ENCODE measurements at places on chromosomes 11 and 22.

DNA sequence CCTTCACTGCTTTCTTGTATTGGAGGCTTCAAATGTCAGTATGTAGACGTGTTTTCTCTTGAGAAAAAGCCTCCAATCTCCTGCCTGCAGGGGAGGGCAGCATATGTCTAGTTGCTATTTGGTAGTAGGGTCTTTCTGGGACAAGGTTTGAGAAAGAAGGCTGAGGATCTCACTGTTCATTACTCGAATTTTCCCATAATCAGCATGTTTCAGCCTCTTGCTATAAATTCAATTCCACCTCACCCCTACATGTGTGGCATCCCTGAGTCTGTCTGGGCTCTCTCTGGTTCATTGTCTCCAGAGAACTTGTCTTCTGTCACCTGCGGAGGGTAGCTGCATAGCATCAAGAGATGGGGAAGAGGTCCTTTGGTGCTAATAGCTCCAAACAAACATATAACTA lies 19.5 kb upstream of the CCDC83 start:
- DNase-seq = no peak

- no peak for DNase-seq
These were observed 258.9 kb upstream of the B3GAT1 start for GRCh38 chr11:134670961-134671370.

DNA sequence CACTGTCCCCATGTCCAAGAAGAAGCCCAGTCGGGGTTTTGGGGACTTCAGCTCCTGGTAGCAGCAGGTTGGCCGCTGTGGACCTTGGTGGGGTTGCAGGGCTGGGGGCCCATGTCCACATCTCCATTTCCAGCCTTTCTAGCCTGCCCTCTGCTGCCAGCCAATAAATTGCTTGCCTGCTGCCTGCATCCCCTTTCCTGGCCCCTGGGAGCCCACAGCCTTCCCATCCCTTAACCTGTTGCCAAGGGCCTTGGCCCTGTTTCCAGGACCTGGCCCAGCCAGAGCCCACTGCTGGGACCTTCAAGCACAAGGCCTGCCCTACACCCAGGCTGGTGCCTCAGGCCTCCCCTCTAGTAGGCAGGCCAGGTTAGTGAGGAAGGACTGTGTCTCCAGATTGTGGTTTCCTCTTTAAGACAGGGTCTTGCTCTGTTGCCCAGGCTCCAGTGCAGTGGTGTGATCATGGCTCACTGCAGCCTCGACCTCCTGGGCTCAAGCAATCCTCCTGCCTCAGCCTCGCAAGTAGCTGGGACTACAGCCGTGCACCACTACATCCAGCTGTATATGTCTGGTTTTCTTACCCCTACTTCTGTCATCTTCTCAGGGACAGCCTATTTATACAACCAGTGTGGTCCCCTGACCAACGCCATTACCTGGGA lies 29.7 kb downstream of the PPIL2 start:
- DNase-seq = no peak

DNA sequence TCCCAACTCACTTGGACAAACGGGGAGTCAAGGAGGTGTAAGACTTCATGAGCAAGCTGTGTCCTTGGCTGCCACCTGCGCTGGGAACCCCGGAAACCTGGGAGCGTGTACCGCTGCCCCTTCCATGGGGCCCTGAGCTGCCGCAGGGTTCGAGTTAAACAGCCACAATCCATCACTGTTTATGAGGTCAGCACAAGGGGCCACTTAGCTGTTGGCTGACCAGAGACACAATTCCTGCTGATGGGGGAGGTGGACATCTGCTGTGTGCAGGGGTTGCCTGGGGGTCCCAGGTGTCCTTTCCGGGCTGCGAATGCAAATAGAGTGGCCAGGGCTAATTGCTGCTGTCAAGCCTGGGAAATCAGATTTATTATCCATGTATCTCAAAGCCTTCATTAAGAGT lies 549.3 kb downstream of the BRD1 start:
- no peak for DNase-seq

GRCh38 chr22:46214149-46214548 lies 35.9 kb downstream of the CDPF1 start:
- no peak for DNase-seq

DNA sequence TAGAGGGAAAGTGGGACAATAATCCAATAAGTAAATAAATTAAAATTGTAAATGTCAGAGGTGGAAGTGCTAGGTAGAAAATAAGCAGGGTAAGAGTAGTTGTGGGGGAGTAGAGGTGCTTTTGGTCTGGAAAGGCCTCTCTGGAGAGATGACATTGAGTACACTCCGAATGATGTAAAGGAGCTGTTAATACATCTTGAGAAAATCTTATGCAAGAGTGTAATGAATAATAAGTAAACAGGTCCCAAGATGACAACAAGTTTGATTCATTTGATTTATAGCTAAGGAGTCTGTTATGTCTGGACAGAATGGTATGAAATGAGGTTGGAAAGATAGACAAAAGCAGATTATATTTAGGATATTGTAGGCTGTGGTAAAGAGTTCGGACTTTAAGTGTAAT lies 87.5 kb downstream of the TMEM135 start:
- no peak for DNase-seq

- no peak for DNase-seq
These were observed 64.2 kb upstream of the BLID start for GRCh38 chr11:122179961-122180834.

DNA sequence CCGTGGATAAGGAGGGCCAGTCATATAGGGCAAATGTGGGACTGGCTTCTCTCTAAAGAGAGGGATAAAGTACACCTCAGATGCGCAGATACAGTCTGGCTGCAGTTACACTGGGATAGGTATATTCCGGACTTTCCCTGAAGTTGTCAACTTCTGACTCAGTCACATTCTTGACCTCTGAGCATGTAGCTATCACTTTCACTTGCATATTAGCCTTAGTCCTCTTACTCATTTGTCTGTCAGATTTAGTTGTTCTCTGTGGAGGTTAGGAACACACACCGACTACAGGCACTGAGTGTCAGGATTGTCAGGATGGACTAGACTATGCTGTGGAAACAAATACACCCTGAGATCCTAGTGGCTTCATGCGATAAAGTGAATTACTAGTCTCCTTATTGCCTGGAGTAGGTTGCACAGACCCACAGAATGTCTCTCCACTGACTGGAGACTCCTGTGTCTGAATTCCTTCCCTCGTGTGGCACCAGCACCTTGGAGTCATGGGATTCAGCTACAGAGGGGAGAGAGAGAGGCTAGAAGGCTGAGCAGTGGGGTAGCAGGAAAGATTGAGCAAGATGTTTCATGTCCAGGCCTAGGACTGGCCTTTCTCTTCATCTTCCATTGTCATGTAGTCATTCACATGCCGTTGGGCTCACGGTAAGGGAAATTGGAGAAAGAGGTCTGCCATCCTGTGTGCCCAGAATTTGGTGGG lies 654.3 kb downstream of the NTM start:
- no peak for DNase-seq

- DNase-seq = no peak
These were observed 56.9 kb downstream of the BBOX1 start for GRCh38 chr11:27097551-27097950.

DNA sequence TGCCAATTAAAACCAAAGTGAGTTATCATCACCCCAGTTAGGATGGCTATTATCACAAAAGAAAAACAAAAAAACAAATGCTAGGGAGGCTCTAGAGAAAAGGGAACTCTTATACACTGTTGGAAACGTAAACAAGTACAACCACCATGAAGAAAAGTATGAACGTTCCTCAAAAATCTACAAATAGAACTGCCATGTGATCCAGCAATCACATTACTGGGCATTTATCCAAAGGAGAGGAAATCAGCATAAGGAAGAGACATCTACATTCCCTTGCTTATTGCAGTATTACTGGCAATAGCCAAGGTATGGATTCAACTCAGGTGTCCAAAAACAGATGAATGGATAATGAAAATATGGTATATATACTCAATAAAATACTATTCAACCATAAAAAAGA lies 1145.1 kb downstream of the LRRC4C start:
- no peak for DNase-seq

DNA sequence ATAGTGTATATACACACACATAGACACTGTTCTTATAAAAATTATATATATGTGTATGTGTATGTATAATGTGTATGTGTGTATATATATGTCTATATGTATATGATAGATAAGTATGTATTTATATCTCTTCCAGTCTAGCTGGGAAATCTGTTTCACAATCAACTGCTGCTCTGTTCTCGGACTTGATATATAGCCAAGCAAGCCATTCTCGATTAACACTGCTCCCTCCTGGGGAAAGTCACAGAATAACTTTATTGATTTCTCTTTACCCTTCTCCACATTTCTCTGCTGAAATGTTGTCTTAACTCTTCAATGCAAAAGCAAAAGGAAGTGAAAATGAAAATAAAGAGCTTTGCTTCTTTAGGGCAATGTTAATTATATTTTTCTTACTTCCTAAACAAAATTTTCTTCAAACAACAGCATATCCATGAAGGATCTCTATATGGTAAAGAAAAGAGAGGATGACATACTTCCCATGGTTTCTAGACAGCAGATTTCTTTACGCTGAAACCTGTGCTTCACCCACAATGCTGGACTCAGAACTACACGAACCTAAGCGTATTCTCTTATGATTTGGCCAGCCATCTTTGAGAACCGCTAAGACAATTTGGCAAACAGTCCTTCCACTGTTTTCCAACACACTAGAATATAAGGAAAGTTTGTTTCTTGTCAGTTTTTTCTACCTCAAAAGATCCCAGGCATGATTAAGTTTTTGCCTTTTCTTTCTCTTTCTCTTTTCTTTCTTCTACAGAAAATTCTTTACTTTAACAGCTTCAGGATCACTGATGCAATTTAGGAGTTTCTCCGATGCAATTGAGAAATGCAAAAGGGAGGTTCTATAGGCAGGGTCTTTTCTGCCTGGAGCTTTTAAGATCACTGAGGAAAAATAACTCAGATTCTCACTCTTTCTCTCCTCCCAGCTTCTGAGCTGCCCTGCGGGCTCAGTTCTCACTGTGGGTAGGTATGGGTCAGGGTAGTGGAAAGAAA lies 1.9 kb downstream of the BLID start:
- no peak for DNase-seq

DNA sequence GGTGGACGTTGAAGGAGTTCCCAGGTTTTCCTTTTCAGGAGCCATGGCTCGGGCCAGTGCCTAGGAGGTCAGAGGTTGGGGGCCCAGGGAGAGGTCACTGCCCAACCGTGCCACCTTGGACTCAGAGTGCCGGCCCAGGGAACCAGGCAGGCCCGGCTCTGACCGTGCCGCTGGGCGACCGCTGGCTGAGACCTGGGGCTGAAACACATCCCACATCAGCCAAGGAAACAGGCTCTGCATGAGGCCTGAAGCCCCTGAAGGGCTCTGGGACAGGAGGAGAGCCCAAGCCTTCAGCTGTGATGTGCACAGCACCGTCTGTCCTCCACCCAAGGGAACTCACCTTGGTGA lies 21.9 kb upstream of the RTN4R start:
- no peak for DNase-seq

DNA sequence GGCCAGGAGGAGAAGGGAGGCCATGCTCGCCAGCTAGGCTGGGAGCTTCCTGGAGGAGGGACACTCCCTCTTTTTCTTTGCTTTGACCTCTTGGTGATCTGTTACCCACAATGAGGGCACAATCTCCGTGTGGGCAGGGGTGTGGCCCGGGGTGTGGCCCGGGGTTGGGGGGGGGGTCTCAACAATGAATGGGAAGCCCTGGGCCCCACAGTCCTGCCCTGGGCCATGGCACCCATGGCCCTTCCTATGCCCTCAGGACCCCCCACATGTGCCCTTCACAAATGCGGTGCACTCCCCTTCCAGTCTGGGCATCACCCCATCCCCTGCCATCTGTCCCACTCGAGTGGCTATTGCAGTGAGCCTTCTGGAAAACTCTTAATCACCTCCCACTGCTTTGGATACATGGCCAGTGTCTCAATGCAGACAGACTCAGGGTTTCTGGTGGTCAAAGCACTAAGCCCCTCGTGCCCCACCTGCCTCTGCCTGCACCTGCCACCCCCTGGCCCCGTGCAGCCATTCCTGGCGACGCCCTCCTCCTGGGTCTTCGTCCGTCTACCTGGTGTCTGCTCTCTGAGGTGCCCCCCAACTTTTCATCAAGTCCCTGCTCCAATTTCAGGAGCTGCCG lies 611.3 kb downstream of the TBC1D22A start:
- no peak for DNase-seq

GRCh38 chr22:30241576-30242371 lies 4.8 kb downstream of the LIF start:
- DNase-seq = no peak

- no peak for DNase-seq
These were observed 12.9 kb downstream of the CSF2RB start for GRCh38 chr22:36926309-36926708.
